ENCODE measurements at places on chromosomes 7 and 10.

DNA sequence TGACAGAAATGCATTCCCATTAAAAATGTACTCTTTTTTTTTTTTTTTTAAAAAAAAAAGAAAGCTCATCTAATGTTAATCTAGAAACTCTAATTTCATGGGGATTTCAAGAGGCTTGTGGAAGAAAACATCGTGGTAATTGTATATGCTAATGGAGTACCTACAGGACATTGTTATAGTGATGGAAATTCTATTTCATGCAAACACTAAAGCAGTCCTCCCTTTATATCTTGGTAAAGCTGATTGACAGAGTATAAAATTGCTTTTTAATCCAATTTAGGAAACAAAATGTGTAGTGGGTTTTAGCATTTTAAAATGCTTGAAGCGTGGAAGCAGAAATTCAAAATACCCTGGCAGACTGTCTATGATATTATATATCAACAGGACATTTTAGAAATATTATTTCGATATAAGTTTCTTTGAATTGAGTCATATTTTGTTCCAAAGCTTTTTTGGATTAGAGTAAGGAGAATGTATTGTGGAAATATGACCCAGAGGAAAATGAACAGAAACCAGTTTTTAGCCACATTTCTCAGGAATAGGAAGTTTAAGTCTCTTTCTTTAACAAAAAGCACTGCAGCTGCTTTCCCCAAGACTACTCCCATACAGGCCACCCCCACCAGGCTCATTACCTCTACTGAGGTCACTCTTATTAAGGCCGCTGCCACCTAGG lies 121.9 kb downstream of the WNT2 start:
- DNase-seq = no peak

DNA sequence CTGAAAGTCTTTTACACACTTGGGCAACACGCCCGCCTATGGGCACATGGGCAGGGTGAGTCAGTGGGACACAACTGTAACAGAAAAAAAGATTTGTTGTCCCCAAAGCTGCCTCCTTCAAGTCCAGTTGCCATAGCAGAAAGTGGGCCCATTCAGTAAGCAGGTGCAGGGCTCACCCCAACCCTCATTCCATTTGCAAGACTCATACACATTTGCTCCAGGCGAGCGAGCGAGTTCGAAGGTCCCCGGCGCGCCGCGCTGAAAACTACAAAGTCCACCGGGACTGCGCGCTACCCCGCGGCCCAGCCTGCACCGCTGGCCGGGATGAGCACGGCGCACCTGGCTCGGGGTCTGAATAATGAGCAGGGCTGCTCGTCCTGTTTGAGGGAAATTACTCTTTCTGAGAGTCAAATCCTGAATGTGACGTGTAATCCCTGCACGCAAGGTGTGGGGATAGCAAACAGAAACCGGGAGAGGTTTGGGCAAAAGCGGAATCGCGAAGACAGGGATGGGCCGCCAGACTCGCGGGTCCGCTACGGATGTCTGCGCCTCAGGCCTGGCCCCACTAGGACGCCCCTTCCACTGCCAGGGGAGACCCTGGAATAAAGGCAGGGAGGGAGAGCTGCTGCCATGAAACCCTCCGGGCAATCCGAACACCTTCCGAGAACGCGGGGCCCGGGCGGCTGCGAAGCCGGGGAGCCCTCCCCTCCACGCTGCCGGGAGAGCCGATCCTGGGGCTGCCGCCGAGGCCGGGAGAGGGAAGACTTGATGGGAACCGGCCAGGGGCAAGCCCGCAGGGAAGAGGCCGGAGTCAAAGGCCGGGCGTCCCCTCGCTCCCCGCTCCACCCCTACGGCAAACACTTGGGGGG lies 982 bp downstream of the COBL start:
- DNase-seq = no peak

DNA sequence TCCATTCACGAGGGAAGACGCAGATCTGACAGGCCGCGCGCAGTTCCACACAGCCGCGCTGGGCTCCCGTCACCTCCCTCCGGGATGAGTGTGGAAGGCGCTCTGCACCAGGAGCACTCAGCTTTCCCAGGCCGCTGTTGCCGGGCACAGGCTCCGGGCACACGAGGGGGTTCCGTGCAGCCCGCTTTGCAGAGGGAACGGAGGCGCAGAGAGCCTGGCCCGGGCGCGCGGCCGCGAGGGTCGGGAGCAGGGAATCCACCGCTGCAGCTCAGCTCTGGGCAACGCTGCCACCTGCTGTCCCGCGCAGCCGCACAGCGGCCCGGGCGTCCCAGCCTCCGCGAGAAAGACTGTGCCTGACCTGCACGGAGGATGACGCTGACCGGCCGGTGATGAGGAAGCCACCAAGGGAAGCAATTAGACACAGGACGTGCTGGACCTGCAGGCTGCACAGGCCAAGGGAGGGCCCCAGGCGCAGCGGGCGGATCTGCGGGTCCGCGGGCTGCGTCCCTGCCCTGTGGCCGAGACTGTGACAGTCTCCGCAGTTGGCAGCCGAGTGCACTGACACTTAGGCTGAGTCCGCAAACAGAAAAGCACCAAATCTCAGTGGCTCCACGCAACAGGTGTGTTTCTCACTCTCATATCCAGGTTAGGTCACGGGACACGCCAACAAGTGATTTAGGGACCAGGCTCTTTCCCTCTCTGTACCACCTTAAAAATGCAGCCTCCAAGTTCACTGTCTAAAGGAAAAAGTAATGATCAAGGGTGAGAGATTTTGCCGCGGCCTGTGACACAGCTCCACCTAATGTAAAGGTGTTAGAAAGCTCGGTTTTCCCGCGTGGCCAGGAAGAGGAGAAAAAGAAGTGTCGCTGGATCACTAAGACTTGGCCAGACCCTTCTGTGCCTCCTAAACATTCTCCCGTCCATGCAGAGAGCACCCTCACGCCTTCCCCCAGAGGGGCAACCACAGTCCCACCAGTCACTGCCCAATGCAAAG lies 94.5 kb downstream of the SEC61G start:
- DNase-seq = no peak

GRCh38 chr10:131027256-131027655 lies 284.3 kb downstream of the TCERG1L start:
- DNase-seq = no peak

- DNase-seq = no peak
Measured at GRCh38 chr10:79162861-79163665, 94.3 kb downstream of the ZMIZ1 start.

GRCh38 chr10:98267069-98267893 lies 713 bp downstream of the LOXL4 start:
- DNase-seq = no peak

DNA sequence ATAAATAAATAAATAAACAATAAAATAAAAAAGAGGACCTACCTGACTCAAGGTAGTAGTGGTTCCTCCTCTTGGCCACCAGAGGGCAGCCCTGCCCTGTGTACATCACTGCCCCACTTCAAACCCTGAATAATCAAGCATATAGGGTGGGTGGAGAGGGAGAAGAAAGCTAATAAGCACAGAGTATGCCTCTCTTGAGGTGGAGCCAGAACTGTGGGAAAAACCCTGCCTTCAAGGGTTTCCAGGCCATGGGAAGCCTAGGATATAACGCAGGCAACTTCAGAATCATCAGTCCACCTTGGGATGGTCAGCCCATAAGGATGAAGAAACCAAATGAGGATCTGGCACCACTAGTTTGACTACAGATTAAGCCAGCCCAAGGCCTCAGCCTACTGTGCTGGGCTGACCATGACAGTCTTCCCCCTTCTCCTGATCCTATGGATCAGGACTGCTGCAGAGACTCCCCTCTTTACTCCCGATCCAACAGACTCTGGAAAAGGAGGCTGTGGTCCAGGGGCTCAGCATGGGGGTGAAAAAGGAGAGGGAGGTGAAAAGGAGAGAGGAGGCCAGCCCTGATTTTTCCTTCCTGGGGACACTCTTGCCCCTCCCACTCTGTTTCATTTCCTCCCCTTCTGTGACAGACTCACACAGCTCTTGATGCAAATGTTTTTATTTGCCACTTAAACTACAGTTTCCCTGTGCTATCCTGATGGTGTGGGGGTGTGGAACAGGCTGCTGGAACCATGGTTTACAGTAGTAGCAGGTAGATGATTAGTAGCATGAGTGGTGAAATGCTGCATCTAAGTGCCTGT lies 10.1 kb downstream of the AVPI1 start:
- no peak for DNase-seq

GRCh38 chr10:110008518-110009339 lies 945 bp downstream of the ADD3 start:
- peak; percentile 3 for DNase-seq

- no peak for DNase-seq
Measured at GRCh38 chr7:30698481-30698880, 16.2 kb upstream of the CRHR2 start.
